ENCODE measurements at places on chromosomes 11 and 22.
A peak's percentile ranks its signal among the peaks of the same experiment; 100 is the strongest.

GRCh38 chr22:38164551-38164918 is 17.1 kb downstream of the PLA2G6 start:
- DNase-seq, result no peak

DNA sequence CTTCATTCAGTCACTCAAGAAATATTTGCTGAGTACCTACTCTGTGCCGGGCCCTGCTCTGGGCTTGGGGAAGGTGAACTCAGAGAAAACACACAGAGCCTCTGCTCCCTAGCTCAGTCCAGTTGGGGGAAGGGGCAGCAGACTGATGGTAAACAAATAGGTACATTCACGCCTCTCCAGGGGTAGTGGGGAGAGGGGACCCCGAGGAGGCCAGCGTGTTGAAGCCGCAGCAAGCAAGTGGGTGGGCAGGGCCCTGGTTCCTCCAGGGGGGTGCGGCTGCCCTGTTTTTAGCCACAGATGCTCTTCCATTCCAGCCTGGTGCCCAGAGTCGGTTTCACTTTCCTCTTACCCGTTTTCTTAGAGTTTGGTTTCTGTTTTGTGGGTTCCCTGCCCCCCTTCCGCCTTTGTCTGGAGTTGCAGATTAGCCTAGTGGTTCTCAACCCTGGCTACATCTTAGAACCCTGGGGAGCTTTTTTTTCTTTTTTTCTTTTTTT is 8.7 kb downstream of the DRAP1 start:
- peak; percentile 20 for DNase-seq

GRCh38 chr11:15795378-15795777 is 561.0 kb downstream of the SOX6 start:
- no peak for DNase-seq

- DNase-seq, result peak; percentile 50
Measured at GRCh38 chr11:17519061-17519885, 24.9 kb downstream of the USH1C start.

GRCh38 chr11:44266056-44266780 is 43.7 kb downstream of the ALX4 start:
- DNase-seq, result no peak

- no peak for DNase-seq
Measured at GRCh38 chr11:100964435-100964834, 165.2 kb downstream of the PGR start.

DNA sequence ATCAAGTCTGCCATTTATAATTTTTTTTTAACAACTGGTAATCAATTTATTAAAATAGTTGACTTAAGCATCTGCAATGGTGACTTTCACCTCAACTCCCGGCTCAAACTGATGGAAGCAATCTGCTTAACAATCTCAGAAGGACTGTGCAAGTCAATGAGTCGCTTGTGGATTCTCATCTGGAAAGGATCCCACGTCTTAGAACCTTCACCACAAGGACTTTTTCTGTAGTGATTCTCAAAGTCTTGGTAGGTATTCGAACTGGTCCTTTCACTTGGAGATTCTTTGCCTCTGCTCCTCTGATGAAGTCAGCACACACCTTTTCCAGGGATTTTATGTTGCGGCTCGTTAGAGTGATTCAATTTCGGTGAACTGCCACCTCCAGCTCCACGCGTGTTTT is 7.3 kb downstream of the RSF1 start:
- DNase-seq, result no peak

GRCh38 chr11:62144641-62145255 is 20.9 kb downstream of the INCENP start:
- DNase-seq, result no peak

DNA sequence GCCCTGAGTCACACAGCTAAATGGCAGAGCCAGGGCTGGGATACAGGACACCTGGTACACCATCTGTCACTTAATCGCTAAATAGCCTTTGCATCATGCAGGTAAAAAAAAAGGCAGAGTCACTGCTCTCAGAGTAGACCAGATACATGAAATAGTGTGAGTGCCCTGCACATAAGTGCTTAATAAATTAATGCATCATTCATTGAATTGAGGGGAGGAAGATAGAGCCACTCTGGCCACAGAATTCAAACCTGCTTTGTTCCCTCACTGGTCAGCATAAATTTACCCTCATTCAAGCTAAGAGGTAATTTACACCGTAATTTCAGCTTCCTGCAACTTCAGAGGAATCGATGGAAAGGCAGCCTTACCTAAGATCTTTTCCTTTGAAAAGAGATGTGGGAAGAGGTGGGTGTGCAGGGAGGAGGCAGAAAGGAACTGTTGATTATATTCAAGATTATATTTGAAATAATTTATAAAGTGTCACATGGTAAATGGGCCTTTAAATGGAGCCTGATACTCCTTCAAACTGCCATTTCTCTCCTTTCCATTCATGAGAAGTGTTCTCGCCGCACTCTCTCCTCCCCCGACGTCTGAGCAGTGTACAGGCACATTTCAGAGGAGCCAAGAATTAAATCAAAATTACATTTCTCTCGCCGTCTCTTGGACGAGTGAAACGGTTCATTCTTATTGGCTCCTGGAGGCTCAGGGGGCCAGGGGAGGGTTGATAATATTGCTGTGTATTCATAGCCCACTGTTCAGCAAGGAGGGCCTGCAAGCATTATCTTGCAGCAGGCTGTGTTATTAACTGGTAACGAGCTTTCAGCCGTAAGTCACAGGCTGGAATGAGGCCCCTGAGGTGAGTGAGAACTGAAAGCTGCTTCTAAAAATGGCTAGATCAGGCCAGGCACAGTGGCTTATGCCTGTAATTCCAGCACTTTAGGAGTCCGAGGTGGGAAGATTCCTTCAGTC is 52.2 kb upstream of the HMGXB4 start:
- DNase-seq, result no peak

DNA sequence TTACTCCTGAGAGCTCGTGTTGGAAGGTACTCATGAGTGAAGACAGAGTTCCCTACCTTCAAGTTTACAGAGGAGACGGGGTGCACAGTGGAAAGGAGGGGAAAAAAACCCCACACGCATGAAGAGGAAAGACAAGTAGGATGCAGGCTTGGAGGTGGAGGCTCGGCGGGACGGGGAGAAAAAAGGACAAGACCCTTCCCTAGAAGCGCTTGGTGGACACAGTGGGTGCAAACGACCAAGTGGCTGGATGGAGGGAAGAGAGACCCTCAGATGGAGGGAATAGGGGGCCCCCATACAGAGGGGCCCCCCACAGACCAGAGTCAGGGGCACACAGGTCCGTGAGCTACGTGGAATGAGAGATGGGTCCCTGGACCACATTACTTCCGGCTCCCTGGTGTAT is 380.1 kb downstream of the SHANK2 start:
- DNase-seq, result no peak

DNA sequence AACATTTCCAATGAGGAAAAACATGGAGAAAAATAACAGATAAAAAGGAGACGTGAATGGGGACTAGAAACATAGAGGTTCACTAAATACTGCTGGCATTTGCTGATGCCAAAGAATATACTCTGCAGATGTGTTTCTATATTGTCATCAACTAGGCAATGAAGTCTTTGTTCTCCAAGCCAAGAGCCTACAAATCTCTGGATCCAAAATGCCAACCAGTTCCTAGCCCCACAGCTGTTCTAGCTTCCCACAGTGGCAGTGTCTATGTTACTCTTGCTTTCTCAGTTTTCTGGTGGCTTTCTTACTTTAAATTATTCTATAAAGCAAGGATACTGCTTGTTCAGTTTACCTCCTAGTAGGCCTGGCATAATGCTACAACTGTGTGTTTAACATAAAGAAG is 977.9 kb upstream of the CCDC90B start:
- DNase-seq, result peak; percentile 27

DNA sequence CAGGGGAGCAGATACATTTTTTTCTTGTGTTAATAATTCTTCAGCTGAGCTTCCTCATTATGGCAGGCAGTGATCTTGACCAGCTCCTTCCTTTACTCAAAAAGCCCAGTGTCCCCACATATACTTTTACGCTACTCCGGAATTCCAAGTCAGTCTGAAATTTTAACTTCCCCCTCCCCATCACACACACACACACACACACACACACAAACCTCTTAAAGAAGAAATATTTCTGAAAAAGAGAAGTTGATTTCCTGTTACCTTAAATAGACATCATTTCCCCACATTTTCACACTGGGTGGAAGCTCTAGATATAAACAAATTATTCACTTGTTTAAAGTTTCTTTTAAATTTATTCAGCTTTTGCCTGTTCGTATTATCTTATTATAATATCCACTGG is 113.9 kb downstream of the DBX1 start:
- DNase-seq, result no peak

DNA sequence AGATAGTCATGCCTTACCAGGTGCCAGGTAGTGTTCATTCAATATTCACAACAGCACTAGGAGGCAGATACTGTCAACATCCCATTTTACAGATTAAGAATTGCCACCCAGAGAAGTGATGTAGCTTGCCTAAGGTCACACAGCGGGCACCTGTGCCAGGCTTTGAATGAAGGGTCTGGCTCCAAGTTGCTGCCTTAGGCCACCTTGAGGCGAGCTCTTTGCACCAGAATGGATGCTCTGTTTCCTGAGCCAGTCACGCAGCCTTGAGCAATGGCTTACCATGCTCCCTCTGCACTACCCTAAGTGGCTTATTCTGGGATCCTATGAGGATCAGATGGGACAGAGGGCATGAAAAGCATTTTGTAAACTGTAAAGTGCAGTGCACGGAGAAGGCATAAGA is 25.1 kb upstream of the TIMP3 start:
- DNase-seq, result no peak

DNA sequence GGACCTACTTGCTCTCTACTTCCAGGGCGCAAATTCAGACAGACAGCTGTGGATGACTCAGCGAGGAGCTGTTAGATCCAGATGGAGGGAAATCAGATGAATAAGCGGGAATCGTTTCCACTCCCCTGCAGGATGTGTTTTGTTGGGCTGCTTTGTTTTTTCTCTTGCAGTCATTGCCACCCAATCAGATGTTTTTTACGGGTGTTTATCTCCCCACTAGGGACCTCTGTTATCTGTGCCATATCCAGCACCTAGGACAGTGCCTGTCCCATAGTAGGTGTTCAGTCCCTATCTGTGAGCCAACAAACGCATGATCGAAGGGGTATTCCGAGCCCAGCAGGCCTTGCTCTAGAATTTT is 51.1 kb upstream of the PARVG start:
- DNase-seq, result peak; percentile 10

DNA sequence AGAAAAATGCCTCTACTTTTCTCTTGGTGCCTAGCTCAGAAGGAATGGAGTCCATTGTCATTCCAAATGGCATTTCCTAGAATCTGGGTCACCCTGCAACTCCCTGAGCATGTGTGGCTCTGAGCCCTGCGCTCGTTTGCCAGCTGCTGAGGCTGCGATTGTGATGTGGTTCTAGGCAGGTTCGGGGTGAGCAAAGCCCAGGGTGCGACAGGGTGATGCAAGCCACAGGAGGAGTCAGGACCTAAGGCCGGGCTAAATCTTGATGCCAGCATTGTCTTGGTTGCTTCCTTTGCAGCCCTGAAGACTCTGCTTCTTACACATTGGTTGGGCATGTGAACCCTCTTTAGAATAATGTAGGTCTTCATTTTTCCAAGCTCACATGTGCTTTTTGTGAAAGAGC is 131.0 kb downstream of the MORC2 start:
- DNase-seq, result peak; percentile 34

DNA sequence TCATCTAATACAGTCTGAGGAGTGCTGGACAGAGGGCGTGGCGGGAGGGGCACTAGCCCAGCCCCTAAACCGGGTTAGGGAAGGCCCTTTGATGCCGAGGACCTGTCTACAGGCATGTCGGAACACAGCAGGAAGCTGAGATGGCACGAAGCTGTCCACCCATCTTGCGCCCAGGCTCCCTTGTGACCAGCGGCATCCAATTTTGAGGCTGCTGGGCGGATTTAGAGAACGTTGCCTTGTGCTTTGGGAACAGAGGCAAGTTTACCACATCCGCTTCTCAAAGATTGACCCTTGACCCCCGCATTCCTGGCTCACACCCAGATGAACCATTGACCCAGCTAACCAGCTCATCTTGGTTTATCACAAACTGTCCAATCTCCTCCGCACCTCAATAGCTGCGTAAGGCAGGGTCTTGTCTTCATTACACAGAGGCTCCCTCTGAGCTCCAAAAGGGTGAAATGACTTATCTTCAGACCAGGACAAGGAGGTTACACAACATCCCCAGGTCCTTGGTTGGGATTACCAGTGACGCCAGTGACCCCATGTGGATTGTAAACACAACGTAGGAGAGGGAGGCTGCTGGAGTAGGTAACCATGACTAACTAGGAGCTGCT is 4.5 kb downstream of the FAM83F start:
- DNase-seq, result no peak

- DNase-seq, result no peak
Measured at GRCh38 chr11:94593030-94593429, 25.9 kb downstream of the PIWIL4 start.

DNA sequence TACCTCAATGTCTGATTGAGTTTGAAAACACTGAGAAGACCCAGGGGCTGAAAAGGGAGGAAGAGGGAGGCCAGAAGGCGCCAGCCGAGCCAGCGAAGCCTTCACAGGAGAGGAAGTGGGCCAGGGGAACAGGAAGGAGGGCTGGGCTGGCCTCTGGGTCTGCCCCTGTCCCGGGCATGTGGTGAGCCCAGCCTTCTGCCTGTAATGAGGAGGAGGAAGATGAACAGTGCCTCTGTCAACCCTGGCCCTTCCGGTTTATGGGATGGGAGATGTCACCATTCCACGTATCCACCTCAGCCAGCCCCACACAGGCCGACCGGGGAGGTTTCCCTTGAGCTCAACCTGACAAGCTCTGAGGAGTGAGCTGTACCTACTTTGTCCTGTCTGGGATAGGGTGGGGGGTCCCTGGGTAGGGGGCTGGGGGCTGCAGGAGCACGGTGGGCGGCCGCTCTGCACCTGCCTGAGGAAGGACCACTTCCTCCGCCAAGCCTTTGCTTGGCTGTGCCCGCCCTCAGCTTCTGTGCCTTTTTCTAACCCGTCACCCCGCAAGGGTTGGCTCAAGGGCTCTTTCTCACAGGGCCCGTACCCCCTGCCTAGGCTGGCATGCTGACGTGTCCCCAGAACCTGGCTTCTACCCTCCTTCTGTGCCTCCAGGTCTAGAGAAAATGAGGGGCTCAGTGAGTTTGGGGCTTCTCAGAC is 2.0 kb downstream of the PARVG start:
- DNase-seq, result no peak

DNA sequence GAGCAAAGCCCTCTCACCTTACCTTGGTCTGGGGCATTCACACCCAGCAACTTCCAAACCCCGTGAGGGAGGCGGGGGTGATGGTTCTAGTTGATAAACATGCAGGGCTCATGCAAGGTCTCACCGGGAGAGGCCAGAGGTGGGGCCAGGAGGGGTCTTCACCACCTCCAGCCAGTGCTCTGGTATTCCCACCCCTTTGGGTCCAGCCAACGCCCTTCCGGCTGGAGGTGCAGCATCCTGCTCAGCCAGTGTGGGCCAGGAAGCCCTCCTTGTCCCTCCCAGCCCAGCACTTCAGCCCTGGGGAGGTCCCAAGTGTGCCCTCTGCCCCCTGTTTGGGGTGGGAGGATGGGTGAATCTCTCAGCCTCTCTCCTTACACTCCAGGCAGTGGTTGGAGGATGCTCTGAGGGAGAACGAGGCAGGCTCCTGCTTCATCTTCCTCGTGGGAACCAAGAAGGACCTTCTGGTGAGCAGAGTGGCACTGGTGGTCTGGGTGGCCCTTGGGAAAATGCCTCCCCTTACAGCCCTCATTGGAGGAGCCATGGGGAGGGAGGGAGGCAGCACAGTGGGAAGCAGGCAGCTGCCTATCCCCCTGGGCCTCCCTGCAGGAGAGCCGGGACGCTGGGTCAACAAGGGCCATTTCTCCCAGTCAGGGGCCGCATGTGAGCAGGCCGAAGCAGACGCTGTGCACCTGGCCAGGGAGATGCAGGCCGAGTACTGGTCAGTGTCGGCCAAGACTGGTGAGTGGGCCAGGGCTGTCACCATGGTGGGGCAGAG is 13.4 kb downstream of the RAB36 start:
- no peak for DNase-seq
